ENCODE measurements at places on chromosomes 5 and 9.

- DNase-seq: no peak
Observed at GRCh38 chr5:161614342-161614741, 67.8 kb upstream of the GABRB2 start.

GRCh38 chr5:135332519-135333150 lies 66.4 kb downstream of the MACROH2A1 start:
- no peak for DNase-seq

- DNase-seq: no peak
Observed at GRCh38 chr5:109584986-109585599, 104.6 kb upstream of the MAN2A1 start.

DNA sequence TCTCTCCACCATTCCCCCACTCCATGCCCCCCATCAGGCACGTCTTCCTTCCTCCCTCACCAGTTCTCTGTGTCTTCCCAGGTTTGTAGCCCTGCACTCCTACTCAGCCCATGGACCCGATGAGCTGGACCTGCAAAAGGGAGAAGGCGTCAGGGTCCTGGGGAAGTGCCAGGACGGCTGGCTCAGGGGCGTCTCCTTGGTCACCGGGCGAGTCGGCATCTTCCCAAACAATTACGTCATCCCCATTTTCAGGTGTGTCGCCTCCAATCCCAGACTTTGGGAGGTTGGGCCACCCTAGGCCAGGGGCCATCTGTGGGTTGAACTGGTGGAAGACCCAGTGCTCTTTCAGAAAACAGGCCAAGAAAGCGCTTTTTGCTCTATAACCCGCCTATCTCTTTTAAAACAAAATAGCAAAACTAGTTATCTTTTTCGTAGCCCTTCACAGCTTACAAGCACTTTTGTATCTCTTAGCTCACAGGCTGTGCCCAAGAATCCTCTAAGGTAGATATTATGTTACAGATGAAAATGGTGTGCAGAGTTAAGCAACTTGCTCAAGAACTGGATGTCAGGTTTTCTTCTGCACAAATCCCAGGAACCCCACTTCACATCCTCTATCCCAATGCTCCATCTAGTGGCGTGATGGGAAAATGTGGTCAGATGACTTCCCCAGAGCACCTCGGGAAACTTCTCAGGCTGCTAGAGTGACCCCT lies 56.2 kb downstream of the PLAC8L1 start:
- DNase-seq: no peak

DNA sequence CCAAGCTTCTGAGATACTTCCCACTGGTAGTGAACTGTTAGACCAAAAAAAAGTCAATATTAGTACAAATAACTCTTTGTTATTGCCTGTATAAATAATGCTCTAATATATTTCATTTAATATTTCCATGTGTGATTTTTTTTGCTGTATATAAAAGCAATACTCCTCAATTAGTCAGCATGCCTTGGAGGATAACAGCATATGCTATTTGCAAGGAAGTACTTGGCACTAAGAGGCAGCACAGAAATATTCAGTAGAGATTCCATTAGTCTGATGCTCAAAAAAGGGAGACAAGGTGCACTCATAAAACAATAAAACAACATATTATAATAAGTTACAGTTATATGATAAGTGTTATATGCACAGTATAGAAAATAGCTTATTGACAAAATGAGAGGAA lies 296.6 kb upstream of the MPDZ start:
- no peak for DNase-seq

DNA sequence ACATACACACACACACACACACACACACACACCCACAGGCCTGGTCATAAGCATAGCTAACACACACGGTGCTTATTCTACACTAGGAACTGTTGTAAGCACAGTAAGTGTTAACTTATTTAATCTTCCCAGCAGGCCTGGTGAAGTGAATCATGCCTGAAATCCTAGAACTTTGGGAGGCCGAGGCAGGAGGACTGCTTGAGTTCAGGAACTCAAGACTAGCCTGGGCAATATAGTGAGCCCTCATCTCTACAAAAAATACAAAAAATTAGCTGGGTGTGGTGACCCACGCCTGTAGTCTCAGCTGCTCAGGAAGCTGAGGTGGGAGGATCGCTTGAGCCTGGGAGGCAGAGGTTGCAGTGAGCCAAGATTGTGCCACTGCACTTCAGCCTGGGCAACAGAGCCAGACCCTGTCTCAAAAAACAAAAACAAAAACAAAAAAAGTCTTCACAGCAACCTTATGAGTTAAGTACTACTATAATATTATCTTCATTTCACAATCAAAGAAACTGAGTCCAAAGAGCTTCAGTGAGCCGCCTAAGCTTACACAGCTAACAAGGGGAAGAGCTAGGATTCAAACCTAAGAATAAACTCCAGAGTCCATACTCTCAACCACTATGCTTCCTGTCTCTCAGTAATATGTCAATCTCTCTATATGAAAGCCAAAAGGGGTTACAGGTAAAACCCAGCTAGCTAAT lies 2.3 kb downstream of the MEGF9 start:
- no peak for DNase-seq

GRCh38 chr5:175847503-175847902 lies 23.9 kb upstream of the CPLX2 start:
- no peak for DNase-seq

GRCh38 chr5:174571662-174572397 lies 152.6 kb upstream of the MSX2 start:
- DNase-seq: peak; percentile 48

DNA sequence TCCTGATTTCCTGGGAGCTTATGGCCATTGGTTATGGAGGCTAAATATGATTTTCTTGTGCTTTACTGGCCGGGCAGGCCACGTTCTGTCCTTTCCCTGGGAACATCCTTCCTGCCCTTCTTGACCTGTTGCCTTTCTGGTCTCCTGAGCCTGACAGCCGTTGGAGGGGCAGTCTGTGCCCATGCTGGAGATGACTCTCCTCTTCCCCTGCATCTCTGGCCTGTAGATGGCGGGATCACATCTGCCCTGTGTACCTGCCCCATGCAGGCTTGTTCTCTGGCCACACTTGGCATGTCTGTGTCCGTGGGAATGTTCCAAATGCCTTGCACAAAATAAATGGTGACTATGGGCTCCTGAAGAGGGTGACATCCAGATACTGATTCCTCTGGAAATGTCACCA lies 253.1 kb upstream of the IRX4 start:
- DNase-seq: no peak

GRCh38 chr5:3100921-3101551 lies 349.6 kb upstream of the IRX2 start:
- DNase-seq: no peak

- no peak for DNase-seq
Observed at GRCh38 chr5:78287833-78288232, 6.7 kb downstream of the AP3B1 start.

DNA sequence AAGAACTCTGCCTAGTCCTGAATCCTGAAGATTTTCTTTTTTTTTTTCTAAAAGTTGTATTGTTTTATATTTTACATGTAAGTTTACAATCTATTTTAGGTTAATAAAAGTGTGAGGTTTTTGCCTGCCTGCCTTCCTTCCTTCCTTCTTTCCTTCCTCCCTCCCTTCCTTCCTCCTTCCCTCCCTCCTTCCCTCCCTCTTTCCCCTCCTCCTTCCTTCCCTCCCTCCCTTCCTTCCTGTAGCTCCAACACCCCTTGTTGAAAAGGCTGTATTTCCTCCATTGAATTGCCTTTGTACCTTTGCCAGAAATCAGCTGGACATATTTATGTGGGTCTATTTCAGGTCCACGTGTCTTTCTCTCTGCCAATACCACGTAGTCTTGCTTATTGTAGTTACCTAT lies 46.6 kb downstream of the CACNA1B start:
- DNase-seq: no peak

GRCh38 chr9:97802276-97802675 lies 50.8 kb upstream of the FOXE1 start:
- DNase-seq: no peak

GRCh38 chr9:100098046-100098886 lies 534 bp downstream of the ERP44 start:
- DNase-seq: peak; percentile 58

GRCh38 chr5:32182463-32183063 lies 8.4 kb upstream of the GOLPH3 start:
- no peak for DNase-seq

GRCh38 chr9:98095401-98095800 lies 23.6 kb downstream of the TRIM14 start:
- no peak for DNase-seq

- DNase-seq: no peak
Observed at GRCh38 chr9:129635099-129636065, 6.6 kb downstream of the ASB6 start.

GRCh38 chr9:78278177-78278777 lies 18.6 kb upstream of the PSAT1 start:
- DNase-seq: no peak

- DNase-seq: peak; percentile 56
Observed at GRCh38 chr9:33297432-33297831, 7.1 kb downstream of the NFX1 start.

- DNase-seq: peak; percentile 78
Observed at GRCh38 chr9:97293207-97293721, 14.2 kb upstream of the CCDC180 start.

- no peak for DNase-seq
Observed at GRCh38 chr5:157369507-157369906, 90.5 kb upstream of the NIPAL4 start.

DNA sequence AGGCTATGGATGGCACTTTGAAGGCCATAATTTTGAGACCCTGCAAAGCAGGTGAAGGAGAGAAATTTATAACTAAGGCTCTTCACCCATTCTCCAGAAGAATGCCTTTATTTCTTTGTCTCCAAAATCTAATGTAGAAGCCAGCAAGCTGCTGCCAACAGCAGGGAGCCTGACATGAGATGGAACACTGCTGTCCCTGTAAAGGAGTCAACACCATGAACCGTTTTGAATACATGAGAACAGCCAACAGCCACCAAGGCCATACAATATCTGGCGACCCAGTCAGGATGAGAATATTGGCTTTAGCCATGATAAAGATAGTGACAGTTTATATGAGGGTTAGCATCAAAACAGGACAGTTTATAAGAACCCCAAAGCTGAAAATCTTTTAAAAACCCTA lies 121.2 kb upstream of the LIFR start:
- DNase-seq: no peak

DNA sequence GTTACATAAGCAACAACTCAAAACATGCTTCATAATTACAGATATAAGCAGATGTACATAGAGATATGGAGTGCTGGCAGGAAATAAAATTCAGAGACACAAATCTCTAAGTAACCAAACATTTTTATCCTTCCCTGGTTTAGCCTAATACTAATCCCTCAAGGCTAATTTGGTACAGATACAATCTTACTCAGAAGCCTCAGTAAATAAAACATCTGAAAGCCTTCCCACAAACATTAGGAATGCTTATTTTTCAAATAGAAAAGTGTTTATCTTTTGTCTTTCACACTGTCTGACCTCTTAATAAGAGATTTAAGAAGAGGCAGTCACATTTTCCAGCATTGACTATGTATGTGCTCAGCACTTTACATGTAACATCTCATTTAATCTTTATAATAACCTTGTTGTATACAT lies 399.4 kb downstream of the ARRDC3 start:
- no peak for DNase-seq

DNA sequence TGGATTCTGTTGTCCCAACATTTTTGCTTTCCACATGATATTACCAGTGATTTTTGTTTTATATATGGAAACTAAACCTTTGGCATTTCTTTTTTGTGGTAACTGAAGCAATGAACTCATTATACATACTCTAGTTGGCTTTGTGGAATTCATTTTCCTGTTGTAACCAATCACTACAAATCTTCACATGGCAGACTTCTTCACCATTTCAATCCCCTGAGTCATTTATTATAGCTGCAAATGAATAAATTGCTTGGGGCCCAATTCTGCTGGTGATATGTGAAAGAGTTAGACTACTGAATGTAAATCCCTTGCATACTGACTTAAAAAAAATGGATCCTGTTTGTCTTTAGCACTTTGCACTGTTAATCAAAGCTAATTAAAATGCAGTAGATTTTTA lies 1709.6 kb upstream of the WWC1 start:
- no peak for DNase-seq

DNA sequence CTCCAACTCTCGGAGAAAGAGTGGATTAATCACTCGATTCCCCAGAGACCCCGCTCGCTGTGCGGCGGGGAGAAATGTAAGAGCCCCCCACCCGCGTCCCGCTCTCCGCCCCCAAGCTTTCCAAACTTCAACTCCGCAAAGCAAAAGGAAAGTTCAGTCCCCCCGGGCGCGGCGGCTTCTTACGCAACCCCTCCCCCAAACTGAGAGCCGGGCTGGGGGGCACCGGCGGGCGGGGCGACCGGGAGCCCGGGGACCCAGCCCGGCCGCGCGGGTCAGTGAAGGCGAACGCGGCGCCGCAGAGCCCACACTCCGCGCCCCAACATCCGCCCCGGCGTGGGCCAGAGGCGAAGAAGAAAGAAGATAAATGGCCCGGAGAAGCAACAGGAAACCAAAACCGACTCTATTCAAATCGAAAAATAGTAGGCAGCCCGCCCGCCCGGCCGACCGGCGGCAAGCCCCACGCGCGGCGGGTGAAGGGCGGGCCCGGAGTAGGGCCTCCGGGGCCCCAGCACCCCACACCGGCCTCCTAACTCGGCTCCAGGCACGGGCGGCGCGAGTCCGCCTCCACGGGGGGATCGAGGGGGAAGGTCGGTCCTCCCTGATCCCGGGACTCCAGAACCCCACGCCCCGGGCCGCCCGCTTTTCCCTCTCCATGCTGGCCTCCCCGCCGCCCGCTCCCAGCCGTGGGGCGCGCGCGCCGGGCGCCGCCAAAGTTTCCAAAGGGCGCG lies 720 bp downstream of the NOTCH1 start:
- peak; percentile 62 for DNase-seq

DNA sequence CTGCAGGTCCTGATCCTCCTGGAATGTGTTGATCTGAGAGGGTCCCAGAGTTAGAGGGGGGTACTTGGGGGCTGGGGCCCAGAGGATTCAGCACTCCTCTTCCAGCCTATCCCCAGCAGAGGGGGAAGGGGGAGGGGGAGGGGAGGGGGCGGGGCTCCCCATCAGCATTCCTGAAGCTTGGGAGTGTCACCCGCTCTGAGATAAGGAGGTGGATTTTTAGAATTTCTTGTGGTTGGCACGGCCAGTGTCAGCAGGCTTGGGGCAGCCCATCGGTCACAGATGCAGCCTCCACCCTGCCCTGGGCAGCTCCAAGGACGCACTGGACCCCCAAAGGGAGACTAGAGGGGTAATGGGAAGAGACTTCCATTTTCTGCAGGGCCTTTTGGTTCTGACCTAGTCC lies 5.3 kb downstream of the FGF18 start:
- DNase-seq: peak; percentile 35

DNA sequence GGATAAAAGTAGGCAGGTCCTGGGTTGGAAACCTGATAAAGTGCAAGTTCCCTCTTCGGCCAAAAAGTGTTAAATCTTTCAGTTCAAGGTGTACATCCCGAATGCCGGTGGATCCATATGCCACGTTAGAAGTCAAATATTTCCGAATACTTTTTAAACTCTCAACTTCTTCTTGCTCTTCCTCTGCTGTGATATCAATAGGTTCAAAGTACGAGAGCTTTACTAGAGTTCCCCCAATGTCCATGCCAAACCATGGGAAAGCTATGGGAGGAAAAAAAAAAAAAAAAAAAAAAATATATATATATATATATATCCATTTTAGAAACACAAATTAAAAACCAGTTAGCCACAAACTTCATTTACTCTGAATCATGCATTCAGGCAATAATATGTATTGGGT lies 10.4 kb downstream of the PANK3 start:
- DNase-seq: no peak

- no peak for DNase-seq
Observed at GRCh38 chr5:155434681-155435080, 421.1 kb downstream of the KIF4B start.

GRCh38 chr9:93673839-93674334 lies 97.5 kb downstream of the PHF2 start:
- DNase-seq: peak; percentile 44

- no peak for DNase-seq
Observed at GRCh38 chr9:99606957-99607356, 214.7 kb upstream of the NR4A3 start.

Measured in Right ventricle myocardium superior (tissue), 1 donor.